Activated naive CD8-positive, alpha-beta T cell treated with anti-CD3 and anti-CD28 coated beads for 36 hours (primary cell): ENCODE measurements at places on chromosomes 16 and 17. TPM values are rescaled to one million over a fixed set of nuclear protein-coding genes. Genes with fewer than 3 reads are reported as not detected.

LPO gene
- not detected for total RNA-seq

DYNLL2 gene
- 33.5 TPM for total RNA-seq

DNASE1L2 gene
- total RNA-seq: 0.87 TPM

CXCL16 gene
- 2.0 TPM for total RNA-seq

DNA sequence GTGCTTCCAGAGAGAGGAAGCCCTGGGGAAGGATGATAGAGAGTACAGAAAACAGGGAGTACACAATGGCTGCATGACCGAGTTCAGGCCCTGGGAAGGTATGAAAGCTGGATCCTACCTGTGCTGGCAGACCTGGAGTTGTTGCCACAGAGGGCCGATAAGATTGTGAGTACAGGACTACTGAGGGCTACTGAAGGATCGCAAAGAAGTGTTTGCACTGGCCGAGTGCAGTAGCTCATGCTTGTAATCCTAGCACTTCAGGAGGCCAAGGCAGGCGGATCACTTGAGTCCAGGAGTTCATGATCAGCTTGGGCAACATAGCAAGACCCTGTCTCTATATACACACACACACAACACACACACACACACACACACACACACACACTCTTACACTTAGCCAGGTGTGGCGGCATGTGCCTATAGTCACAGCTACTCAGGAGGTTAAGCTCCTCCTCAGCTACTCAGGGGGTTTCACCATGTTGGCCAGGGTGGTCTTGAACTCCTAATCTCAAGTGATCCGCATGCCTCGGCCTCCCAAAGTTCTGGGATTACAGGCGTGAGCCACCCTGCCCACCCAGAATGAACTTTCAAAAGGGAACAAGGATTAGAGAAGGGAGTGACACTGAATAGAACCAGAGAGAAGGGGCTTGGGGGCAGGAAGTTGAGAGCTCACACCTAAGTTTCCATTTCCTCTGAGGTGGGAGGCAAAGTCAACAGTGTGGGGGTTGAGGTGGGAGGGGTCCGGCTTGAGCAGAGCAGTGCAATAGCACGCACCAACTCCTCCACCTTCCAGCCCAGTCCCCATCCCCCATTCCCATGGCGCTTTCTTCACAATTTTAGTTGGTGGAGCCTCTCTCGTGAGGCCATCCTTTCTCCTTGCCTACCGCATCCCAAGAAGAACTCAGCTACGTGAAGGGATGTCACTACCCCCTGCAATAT is 7.5 kb downstream of the SCIMP start:
- DNase-seq: peak; percentile 40

CDT1 gene
- 156 TPM for total RNA-seq

AATK gene
- total RNA-seq: 0.21 TPM
